ENCODE measurements at places on chromosomes 12 and 14.

GRCh38 chr14:29486132-29486531 lies 441.5 kb downstream of the PRKD1 start:
- DNase-seq: no peak

- no peak for DNase-seq
Observed at GRCh38 chr12:5581019-5581418, 149.1 kb downstream of the NTF3 start.

DNA sequence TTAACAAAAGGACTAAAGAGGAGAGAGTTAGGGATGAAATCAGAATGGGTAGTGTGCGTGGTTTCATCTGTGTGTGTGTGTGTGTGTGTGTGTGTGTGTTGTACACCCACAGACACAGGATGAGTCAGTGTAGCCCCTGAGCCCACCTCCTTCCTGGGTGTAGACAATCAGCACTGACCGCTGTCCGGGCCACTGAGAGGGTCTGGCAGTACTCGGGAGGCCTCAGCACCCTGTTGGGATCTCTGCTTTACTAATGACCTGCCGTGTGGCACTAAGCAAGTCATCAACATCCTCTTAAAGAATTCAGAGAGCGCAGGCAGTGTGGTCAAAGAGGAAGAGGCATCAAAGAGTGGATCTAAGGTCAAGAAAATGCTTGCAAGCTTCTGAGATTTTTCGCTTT lies 112.6 kb downstream of the PRMT8 start:
- DNase-seq: no peak

DNA sequence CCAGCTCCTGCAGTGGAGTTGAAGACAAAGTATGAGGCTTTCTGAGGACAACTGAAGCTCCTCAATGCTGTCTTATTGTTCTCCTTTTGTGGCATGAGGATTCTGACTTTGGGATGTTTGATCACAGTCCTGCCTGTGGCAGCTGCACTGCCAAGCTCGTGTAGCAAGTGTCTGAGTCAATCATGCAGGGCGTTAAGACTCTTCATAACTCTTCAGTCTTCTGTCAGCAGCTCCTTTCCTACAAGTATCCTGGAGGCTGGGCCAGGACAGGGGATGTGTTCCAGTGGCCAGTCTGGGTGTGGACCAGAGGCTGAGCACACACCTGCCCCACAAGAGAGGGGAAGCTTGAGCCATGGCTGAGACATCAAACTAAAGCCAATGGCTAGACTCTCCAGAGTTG lies 94.3 kb downstream of the PELI2 start:
- DNase-seq: no peak

DNA sequence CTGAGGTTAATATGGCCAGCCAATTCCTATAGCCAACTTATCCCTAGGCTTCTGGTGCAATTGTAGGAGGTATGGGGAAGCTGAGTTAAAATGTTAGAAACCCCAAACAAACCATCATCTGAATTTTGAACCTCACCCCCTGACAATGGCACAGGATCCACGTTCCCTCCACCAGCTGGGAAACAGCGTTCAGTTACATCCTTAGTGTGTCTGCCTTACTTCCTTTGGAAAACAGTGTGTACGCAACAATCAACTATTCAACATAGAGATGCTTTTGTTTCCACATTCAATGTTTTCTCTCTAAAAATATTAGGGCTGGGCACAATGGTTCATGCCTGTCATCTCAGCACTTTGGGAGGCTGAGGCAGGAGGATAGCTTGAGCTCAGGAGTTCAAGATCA lies 203.4 kb downstream of the TTC7B start:
- no peak for DNase-seq

GRCh38 chr12:125131958-125132357 lies 66.7 kb downstream of the AACS start:
- no peak for DNase-seq

DNA sequence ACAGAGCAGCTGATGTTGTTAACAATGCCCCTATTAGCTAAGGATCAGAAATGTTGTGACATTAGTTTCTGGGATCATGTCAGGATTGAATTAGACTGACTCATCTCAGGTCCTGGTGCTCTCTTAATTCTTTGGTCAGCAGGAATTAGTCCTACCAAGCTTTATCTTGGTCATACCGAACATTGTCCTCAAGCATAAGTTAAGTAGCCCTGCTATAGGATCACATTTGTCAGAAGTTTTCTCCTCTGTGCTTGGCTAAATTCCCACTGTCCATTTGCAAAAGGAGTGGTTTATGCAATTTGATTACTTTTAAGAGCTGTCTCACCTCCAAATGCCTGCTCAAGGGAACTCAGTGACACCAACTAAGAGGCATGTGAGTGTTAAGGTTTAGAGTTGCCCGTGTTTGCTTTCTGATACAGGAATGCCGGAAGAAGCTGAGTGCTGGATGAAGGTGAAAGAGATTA lies 48.4 kb upstream of the IFNG-AS1 start:
- no peak for DNase-seq

DNA sequence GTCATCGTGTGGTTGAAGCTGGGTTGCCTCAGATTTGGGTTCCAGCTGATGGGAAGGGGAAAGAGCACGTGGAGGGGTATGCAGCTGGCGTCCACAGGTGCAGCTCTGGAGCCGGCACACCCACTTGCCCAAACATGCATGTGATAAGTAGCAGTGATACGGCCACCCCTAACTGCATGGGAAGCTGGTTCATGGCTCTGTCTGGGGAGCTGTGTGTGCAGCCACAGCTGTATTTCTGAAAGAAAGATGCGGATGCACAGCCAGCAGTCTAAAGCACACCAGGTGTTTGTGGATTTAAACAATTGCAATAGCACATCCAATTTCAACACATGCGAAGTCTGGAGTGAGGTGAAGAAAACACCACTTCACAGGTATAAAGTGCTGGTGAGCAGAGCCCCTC lies 181.4 kb downstream of the EFCAB11 start:
- no peak for DNase-seq

All from COLO829 (cell line).